Esophagus squamous epithelium (tissue), 5 donors: ENCODE measurements at places on chromosomes 6 and 20.

GRCh38 chr20:227439-228105 is 514 bp downstream of the DEFB129 start:
- no peak for DNase-seq

- DNase-seq = no peak
Measured at GRCh38 chr6:81886157-81886556, 133.7 kb upstream of the TENT5A start.

GRCh38 chr6:124991764-124992295 is 29.6 kb downstream of the RNF217 start:
- no peak for DNase-seq

GRCh38 chr6:33837971-33838665 is 34.3 kb upstream of the MLN start:
- no peak for DNase-seq

- DNase-seq = no peak
Measured at GRCh38 chr6:106056060-106056745, 29.9 kb upstream of the PRDM1 start.

DNA sequence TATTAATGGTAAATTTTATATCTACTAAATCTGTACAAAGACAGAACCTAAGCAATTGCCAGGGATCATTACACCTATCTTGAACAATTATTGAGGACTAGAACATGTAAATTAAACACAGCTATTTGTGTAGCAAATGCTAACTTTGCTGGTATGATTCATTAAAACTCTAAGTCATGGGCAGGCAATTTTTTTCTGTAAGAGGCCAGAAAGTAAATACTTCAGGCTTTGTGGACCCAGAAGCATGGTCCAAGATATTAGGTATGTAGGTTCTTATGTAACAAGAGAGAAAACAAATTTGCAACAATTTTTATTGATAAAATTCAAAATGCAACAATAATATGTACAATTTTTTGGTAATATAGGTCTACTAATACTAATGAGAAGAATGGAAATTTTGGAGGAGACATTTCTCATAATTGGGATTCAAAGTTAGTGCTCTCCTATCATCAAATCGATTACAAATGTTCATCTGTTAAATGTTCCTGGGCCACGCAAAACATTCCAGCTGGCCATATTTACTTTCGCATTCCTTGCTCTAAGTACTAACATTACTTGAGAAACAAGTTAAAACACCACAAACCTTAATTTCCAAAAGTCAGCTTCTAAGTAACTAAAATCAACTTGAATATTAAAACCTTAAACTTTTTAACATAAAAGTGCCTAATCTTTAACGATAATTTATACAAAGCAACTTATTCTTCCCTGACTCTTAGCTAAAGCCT is 4.3 kb downstream of the TMEM30A start:
- DNase-seq = no peak

- no peak for DNase-seq
Measured at GRCh38 chr20:40945754-40946450, 82.7 kb upstream of the TOP1 start.

GRCh38 chr6:26331218-26332073 is 33.6 kb upstream of the BTN3A2 start:
- no peak for DNase-seq

DNA sequence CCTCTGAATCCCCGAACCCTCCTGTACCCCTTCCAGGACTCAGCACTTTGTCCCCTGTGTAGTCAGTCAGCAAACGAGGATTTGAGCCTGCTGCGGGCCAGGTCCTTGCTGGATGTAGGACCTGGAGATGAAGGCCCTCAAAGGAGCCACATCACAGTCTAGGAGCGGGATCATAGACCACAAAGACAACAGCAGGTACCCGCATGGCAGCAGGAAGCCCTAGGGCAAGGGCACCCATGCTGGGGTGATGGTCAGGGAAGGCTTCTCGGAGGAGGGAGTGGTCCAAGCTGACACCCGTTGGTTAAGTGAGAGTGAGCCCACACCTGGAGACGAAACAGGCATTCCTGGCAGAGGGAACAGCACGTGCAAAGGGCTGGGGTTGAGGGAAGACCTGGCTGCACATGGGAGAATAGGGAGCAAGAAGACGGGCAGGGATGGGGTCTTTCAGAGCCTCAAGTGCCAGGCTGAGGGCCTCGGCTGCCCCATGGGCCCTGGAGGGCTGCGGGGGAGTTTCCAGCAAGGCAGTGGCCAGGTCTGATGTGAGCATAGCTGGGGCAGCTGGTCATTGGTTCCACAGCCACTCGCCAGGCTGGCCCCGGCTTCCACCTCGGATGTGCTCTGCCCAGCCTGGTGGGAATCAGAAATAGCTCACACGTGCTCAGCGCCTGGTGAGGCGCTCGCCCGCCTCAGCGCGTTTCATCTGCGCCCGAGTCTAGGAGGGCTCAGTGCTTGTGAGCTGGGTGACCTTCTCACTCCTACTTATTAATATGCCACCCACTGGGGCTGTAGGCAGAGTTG is 15.0 kb downstream of the DLGAP4 start:
- no peak for DNase-seq

GRCh38 chr6:43845646-43846045 is 75.6 kb downstream of the VEGFA start:
- DNase-seq = no peak

GRCh38 chr6:136886091-136886490 is 36.0 kb upstream of the SLC35D3 start:
- DNase-seq = no peak

DNA sequence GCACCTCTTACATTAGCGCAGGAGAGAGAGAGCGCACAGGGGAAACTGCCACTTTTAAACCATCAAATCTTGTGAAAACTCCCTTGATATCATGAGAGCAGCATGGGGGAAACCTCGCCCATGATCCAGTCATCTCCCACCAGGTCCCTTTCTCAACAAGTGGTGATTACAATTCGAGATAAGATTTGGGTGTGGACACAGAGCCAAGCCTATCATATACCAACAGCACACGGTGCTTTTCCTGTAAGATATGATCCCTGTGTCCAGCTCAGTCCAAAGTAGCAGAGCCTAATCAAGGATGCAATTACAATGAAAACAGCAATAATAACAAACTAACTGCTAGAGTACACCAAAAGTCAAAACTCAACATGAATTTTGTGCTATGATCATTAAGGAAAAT is 148.7 kb upstream of the TCF21 start:
- DNase-seq = no peak

GRCh38 chr20:52645822-52646221 is 326.3 kb upstream of the TSHZ2 start:
- no peak for DNase-seq

DNA sequence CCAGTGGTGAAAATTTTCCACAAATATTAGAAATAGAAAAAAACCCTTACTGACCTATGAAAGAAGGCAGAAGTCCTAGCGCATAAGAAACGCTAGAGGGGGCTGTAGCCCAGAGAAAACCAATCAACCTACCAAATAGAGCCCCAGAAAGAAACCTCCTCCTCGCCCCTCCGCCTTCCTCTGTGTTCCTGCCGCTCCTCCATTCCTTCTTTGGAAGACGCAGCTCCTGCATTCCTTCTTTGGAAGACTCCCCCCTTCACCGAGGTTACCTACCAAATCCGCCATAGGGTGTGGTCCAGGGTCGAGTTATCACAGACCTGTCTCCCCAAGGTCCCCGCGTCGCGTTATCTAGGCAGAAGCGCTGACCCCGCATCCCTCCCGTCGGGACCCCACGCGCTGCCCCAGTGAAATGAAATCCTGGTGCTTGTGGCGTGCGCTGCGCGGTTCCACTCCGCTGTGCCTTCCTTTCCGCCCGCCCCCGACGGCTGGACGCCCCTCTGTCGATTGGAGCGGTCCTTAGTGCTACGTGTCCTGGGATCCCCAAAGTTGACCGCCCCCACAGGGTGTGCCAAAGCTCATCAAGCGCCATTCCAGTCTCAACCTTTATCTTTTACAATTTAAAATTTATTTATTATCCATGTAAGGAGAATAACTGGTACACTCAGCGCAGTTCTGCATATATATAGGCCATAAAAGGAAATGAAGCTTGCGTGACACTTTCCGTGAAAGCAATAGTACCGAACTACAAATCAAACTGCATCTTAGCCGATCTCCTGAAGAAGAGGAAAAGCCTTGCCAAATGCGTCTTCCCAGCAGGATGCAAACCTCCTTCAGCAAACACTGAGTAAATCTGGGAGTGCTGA is 13.0 kb downstream of the RPP21 start:
- DNase-seq = no peak

DNA sequence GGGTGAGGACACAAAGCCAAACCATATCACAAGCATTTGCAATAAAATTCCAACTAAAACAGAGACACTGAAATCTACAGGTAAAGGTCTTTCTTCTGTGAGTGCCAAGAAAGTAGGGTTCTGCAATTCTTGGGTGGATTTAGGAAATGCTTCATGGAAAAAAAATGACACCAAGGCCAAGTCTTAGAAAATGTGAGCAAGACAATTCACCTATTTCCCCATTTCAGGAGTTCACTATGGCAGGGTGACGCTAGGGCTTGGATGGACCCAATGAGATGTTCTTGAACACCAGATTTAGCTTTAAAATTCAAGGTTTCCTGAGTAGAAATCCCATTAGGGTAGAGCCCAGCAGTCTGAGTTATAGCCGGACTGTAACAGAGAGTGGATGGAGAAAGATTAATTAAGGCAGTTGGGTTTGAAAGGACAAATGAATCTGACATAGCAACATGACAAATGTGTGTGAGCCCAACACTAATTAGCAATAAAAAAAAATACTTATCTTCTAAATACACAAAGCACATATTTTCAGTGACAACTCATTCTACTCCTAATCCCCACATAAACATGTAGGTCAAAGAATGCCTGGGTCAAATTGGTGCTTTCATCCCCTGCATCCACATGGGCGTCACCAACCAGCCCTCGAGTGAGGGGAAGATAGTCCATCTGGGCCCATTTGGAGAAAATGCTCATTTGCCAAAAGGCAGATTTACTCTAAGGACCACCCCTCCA is 180.4 kb upstream of the JARID2 start:
- no peak for DNase-seq

DNA sequence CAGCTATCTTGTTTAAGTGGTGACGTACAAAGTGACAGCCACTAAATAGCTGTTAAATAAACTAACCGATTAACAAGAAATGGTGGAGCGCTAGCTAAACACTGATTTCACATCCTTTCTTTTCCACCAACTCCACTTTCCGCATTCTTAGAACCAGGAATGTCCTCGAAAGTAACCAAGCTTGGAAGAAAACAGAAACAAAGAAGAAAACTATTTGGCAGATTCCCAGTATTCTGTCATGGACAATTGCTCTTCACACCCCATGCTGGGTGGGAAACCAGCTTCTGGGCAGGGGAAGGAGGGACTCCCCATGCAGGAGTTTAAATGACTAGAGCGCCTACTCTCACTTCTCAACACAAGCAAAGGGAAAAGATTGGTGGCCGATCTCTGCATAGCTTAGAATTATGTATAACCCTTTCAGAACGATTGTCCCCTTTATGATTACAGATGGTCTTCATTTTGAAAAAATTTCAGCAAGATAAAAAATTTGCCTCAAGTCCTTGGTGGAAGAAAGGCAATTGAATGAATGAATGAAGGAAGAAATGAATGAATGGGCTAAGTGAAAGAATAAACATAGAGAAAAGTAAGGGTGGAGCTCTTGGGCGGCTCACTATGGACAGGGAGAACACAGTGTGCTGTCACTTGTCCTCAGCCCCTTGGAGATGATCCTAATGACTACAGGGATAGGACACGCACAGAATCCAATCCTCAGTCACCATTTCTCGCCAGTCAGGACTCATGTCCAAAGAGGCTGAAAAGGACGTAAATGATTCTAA is 148.7 kb upstream of the NEDD9 start:
- no peak for DNase-seq

DNA sequence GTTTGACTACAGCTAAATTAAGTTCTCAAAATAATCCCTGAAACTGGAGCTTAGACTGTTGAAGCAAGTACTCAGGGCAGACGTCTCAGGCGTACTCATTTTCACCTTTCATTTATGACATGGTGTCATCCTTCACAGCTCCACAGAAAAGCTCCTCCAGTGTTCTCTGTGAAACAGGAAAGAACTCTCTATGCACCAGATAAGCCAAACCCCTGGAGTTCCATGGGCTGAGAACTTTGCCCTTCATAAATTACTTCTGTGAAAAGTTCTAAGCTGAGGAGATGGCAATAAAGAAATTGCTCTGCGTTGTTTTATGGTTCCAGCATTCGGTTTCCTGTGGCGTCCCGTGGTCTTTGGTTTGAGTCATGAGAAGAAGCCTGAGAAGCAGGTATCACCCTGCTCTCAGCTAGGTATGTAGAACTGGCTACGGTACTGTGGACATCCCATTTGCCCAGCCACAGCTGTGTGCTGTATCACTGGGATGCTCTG is 20.2 kb upstream of the RREB1 start:
- no peak for DNase-seq

DNA sequence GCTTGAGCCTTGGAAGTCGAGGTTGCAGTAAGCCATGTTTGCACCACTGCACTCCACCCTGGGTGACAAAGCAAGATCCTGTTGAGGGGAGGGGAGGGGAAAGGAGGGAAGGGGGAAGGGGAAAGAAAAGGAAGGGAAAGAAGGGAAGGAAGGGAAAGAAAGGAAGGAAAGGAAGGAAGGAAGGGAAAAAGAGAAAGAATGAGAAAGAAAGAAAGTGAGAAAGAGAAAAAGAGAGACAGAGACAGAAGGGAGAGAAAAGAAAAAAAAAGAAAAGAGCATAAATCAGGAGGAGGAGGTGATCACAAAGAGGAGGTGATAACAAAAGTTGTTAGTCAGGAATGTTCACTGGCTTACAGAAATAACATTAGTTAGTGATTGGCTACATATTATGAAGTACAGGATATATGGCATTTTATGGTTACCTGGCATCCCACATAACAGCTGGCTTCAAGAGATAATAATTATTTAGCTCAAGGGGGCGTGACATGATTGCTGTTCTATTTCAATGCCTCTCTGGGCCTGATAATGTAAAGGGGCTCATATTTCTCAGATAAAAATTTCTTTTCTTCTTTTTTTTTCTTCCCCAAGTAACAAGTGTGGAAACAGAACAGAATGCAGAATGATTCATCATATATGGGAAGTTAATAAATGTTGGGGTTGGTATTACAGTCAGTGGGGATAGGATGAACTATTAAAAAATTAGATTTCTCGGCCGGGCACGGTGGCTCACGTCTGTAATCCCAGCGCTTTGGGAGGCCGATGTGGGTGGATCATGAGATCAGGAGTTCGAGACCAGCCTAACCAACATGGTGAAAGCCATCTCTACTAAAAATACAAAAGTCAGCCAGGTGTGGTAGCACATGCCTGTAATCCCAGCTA is 27.1 kb downstream of the SAMHD1 start:
- no peak for DNase-seq

DNA sequence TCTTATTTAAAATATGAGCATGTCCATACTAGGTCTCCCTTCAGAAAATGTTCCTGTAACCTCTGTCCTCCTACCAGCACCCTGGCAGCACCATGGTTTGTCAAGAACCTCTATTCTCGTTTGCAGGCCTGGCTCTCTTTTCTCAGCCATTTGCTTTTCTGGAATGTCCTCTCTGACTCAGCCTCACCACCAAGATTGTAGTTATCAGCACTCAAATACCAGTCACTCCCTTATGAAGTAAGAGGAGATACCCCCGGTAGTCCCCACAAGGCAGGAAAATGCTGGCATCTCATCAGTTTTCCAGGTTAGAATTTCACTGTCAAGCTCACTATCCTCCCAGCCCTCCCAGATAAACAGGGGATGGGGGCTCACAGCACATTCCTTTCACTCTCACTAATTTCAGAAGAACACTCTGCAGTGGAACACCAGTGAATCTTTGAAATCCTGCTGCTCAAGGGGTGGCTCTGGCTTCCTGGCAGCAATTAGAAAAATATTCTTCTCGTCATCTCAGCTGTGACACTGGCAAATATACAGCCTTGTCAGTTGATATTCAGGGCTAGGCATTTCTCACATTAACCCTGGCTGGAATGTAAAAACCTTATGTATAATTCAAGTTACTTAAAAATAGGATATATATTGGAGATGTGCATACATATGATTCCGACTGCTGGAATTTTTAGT is 129.2 kb downstream of the TBX18 start:
- DNase-seq = no peak

GRCh38 chr20:59576216-59576953 is 28.0 kb upstream of the PHACTR3 start:
- DNase-seq = no peak
